Cardiac muscle cell (in vitro differentiated cells and primary cell): ENCODE measurements at places on chromosomes 4 and X.

DNA sequence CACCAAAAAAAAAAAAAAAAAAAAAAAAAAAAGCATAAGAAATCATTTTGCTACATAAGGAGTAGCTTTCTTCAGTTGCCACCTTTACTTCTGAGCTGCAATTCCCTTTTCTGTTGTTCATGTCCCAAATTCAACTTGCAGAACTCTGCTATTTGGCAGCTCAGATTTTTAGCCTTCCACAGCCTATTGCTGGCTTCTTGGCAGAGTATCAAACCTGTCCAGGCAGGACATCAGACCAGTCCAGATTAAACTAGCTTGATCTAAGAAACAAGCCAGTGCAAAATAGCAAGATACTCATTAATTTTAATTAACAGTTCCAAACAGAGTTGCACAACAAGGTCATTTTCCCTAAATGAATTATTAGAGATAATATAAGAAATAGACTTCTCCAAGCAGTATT is 123.6 kb upstream of the NR3C2 start:
- DNase-seq = no peak

DNA sequence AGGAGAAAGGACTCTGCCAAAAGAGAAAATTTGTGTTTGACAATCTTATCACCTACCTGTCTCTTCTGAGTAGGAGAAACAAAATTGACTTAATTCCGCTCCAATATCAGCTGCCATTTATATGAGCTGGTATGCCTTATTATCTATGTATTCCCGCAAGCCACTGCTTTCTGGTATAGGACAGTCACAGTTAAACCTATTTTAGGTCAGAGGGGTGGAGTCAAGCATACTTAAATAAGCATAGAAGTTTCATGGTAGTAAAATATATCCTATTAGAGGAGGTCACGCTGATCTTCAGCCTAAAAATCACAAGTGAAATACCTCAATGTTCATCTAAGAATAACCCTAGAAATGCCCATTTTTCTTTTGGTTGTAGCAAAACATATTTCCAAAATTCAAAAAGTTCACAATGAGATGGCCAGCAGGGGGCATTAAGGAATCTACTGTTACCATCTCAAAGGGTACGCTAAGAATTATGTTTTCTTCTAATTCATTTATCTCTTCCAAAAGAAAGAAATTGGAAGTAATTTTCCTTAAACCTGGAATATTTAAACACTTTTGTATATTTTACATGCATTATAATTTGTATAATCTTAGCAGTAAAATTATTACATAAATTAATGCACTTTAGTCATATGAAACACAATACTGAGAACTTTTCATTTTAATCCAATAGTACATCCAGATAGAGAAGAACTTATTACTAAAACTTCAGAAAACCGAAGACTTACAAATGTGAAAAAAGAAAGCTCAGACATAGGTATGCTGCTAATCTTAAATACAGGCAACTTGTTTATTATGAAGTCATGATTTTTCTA is 10.5 kb downstream of the PPAT start:
- DNase-seq = peak; percentile 41

DNA sequence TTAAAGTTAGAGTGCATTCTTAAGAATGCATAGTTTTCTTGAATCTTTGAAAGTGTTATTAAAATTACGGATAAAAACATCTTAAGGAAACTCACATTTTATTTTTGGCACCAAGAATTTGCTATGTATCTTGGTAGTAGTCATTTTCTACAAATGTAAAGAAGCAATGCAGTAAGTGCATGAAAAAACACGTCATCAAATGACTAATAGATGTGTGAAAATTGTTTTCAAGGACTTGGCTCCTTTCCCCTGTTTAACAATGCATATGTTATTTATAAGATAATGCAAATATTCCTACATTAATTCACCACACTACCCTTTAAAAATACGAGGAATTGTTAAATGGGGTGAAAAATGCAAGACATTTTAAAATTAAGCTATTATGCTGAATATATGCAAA is 461.2 kb upstream of the PCDH7 start:
- no peak for DNase-seq

- DNase-seq = peak; percentile 40
These were observed 283.8 kb upstream of the ARSJ start for GRCh38 chr4:114263233-114263632.

DNA sequence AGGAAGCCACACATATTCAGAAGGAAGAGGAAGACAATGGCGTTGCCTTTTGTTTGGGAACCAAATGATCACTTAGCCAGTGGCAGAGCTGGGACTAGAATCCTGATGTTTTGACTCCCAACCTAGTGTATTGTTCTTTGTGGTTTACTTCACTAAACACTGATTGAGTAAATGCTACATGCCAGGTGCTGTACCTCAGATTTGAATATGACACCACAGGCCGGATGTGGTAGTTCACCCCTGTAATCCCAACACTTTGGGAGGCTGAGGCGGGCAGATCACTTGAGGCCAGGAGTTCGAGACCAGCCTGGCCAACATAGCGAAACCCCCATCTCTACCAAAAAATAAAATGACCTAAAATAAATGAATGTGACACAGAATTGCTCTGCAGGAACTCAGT is 8.4 kb downstream of the NDUFA1 start:
- no peak for DNase-seq

DNA sequence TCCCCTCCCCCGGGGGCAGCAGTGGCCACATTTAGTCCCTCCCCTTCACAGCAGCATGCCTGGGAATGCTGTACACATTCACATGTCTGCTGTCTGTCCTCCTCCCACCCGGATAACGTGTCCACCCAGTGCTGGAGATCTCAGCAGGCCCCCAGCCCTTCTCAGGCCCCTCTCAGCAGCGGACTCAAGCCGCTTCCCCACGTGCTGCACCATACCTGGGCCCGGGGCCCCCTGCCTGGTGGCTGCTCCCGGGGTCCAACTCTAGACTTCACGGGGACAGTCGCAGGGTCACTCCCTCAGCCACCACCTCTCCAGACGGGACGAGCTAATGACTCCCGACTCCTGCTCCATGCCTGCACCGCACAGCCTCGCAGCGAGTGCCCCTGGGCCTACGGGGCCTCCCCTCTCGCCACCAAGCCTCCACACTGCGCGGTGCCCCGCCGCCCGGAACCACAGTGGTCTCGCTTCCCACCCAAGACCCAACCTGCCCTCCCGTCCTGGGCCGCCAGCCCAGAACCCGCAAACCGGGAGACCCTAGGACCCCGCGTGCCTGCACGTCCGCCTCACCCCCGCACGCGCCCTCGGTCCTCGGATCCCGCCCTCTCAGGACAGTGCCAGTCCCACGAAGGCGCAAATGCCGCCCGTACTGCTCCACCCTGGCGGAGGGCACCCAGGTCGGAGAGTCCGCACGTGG is 1.3 kb upstream of the PCGF3 start:
- no peak for DNase-seq

GRCh38 chr4:158538176-158538575 is 16.5 kb downstream of the RXFP1 start:
- peak; percentile 66 for DNase-seq

GRCh38 chr4:148984951-148985350 is 542.7 kb upstream of the NR3C2 start:
- no peak for DNase-seq

DNA sequence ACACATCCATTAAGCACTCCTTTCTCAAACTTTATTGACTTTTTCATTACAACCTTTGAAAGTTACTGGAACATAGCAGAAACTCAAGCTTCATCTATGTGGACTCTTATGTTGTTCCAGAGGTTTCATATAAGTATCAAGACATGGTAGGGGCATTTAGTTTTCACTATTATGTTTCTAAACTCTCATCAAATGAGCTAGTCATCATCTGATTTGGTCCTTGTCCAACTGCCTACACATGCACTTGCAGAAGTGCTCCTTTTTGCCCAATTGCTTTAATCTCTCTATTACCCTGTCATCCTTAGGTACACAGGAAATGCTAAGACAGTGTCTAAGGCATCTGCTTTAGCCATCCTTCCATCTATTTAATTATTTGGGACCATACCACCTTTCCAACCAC is 42.2 kb upstream of the EPGN start:
- DNase-seq = no peak

DNA sequence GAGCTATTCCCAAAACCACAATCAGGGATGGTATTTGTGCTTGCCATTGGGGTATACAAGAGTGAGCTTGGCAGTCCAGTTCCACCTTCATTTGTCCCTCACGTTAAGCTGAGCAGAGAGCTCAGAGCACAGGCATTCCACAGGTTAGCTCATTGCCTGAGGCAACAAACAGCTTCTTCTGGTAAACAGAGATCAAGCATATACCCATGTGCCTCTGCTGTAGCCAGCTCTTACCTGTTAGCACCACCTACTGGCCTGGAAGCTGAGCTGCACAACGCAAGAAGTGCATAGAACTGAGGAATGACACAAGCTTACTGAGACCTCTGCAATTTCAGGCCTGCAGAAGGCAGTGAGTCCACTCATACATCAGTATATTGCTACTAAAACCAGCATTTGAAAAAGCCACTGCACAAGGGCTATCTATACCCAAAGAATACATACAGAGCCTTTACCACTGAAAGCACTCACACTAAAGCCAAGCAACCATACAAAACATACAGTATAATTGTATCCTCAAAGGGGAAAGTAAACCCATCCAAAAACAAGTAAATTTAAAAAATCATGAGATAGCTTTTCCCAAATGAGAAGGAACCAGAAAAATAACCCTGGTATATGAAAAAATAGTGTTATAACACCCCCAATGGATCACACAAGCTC is 258.3 kb upstream of the GABRA2 start:
- DNase-seq = peak; percentile 35

- no peak for DNase-seq
These were observed 15.1 kb upstream of the ABLIM2 start for GRCh38 chr4:8173492-8174242.

DNA sequence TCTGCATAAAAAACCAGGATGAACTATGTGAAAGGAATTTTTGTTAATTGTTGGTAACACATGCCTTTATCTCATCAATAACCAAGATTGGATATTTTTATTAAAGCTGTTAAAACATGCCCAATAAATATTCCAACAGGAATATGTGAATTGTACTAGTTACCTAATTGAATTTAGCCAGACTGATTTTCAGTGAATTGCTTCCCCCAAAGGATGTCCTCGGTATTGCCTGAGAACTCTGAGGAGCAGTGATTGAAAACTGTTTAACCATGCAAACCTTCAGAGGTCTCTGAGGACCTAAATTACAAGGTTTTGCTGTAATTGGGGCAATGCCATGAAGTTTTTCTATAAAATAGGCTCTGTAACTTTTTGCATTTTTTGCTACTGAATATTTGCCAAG is 66.6 kb downstream of the BLTP1 start:
- DNase-seq = peak; percentile 35

DNA sequence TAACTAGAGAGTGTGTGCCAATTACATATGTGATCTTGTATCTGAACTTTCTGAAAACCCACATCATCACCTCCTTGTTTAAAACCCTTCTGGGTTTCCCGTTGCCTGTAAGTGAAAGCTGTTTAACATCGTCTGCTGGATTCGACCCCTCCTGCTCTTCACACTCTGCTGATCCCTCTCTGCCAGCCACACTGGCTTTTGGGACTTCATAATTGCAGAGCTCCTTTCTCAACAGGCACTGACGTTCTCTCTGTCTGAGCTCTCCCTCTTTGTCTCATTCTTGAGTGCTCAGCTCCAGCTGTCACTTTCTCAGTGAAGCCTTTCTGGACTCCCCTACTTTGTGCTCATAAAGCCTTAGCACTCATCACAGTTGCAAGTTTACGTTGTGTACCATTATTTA is 153.9 kb downstream of the CEP135 start:
- DNase-seq = peak; percentile 31
